Fibroblast of the aortic adventitia (primary cell): ENCODE measurements at places on chromosomes 13 and 19. TPM values are rescaled to one million over a fixed set of nuclear protein-coding genes. Genes with fewer than 3 reads are reported as not detected.

Gene ERVV-1
- total RNA-seq, result not detected in 2 replicates

Gene C19orf81
- not detected in 2 replicates for total RNA-seq

Gene ZNF253
- 2.3 and 7.0 TPM in 2 replicates for total RNA-seq

Gene ZSCAN5B
- total RNA-seq, result 0.09 TPM in 1 of 2 replicates, not detected in the other

Gene CATSPERD
- not detected in 2 replicates for total RNA-seq

Gene CD79A
- 0.09 TPM in 1 of 2 replicates, not detected in the other for total RNA-seq

Gene FUT1
- under 0.01 TPM in 1 of 2 replicates, not detected in the other for total RNA-seq

Gene EBPL
- total RNA-seq, result 37.1 and 47.0 TPM in 2 replicates

Gene DNAAF3
- total RNA-seq, result 0.33 and 1.5 TPM in 2 replicates

Gene UBE2S
- 22.6 and 65.4 TPM in 2 replicates for total RNA-seq

Gene MADCAM1
- 0.16 and 0.18 TPM in 2 replicates for total RNA-seq

Gene ALKBH6
- total RNA-seq, result 14.2 and 15.5 TPM in 2 replicates

Gene CLEC11A
- total RNA-seq, result 21.8 and 71.8 TPM in 2 replicates

Gene C2CD4C
- not detected in 2 replicates for total RNA-seq

Gene TUBB4A
- total RNA-seq, result 0.41 TPM in 1 of 2 replicates, not detected in the other

Gene CGB3
- total RNA-seq, result not detected in 2 replicates

Gene OR7D4
- total RNA-seq, result not detected in 2 replicates
